ENCODE measurements at places on chromosomes 3 and 15.

DNA sequence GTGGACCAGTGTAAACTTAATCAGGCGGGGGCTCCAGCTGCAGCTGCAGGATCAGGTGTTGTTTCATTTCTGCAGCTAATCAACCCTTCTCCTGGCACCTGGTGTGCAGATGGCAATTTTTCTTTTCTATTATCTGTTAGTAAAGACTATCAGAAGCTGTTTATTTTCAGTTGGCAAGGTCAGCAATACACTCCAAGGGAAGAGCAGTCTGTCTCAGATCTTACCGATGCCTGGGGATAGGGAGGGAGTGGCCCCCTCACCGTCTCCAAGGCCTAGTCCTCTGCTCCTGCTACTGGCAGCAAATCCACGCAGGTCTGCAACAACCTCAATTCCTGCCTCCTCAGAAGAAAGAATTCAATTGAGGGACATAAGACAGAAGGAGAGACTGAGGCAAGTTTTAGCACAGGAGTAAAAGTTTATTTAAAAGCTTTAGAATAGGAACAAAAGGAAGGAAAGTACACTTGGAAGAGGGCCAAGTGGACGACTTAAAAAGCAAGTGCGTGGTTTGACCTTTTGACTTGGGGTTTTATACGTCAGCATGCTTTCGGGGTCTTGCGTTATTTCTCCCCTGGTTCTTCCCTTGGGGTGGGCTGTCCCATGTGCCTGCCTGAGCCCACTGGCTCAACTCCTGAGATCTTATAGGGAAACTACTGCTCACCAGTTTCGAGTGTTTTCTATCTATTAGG, 9.2 kb downstream of the CCRL2 start:
- DNase-seq = no peak

DNA sequence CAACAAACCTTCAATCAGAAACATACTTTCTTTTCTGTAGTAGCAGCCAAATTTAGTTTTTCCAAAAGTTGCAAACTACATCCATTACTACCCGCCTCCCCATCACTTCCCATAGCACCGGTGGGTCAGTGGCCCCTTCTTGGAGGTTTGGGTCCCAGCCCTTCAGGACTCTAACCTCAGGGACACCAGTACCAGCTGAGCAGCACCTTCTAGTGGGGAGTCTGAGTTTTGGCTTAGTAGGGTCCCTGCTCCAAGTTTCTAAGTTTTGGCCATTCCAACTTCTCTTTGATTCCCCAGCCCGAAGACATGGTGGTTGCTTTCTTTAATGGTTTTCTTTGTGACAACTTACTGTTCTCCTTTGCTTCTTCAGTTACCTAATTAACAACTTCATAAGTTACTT, 160.6 kb downstream of the ECT2 start:
- DNase-seq = no peak

DNA sequence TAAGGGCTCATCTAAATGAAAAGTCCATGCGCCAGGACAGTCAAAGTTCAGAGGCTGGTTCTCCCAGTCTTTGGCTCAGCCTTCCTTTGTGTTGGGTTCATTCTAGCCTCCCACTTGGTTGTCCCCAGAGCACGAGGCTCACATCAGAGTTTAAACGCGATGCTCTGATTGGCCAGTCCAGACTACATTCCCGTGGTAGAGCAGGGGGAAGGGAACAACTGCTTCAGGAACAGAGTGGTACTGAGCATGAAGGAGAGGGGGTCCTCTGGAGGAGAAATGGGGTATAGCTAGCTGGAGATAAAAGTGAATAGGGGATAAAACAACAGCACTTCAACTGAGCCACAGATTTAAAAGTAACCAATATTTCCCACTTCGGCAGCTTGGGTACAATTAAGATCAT, 32.2 kb downstream of the ANAPC13 start:
- no peak for DNase-seq

DNA sequence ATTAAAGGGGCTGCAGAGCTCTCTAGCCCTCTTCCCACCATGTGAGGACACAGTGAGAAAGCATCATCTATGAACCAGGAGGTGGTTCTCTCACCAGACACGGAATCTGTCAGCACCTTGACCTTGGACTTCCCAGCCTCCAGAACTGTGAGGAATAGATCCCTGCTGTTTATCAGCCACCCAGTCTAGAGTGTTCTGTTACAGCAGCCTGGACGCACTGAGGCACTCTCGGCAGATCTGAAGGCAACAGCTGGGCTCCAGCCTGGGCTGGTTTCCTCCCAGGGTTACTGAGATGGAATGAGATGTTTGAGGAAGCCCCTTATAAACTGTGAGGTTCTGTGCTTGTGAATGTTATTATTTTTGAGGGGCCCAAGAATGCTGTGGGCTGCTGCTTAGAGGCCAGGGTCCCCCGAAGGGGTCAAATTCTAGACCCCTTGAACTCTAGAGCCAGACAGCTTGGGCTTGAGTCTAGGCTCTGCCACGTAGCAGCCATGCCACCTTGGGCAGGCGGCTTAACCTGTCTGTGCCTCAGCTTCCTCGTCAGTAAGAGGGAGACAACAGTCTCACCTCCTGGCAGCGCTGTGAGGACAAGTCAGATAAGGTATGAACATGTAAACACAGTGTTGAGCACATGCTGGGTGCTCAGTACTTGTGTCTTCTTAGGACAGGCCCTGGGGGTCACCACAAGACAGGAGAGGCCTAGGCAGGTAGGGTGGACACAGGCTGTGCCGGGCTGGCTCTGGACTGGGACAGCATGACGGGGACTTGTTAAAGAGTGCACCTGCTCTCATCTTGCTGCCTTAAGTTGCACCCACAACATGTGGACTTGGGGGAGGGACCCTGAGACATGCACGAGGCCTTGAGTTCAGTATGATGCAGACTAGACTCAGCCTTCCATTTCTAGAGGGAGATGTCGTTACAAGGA, 49.2 kb downstream of the MGLL start:
- DNase-seq = no peak

DNA sequence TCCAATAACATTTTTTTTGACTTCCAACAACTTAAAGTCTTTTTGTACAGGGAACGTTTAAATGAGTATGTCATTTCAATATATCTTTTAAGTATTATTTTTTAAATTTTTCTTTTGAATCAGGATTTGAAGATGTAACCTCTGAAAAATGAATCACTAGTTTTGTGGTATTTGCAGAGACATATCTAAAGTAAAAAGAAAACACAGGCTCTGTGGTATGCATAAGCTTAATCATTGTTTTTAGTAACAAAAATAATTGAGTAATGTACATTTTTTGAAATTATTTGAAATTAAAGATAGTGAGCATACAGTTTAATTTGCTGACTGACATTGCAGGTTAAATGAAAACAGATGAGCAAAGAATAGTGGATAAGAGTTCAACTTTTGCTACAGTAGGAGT, 531.3 kb downstream of the ROBO1 start:
- DNase-seq = no peak

- no peak for DNase-seq
Measured at GRCh38 chr3:173921732-173922131, 524.2 kb downstream of the NLGN1 start.

- DNase-seq = no peak
Measured at GRCh38 chr3:131738095-131738494, 235.3 kb upstream of the MRPL3 start.

- DNase-seq = no peak
Measured at GRCh38 chr3:73018298-73018697, 21.7 kb downstream of the PPP4R2 start.

DNA sequence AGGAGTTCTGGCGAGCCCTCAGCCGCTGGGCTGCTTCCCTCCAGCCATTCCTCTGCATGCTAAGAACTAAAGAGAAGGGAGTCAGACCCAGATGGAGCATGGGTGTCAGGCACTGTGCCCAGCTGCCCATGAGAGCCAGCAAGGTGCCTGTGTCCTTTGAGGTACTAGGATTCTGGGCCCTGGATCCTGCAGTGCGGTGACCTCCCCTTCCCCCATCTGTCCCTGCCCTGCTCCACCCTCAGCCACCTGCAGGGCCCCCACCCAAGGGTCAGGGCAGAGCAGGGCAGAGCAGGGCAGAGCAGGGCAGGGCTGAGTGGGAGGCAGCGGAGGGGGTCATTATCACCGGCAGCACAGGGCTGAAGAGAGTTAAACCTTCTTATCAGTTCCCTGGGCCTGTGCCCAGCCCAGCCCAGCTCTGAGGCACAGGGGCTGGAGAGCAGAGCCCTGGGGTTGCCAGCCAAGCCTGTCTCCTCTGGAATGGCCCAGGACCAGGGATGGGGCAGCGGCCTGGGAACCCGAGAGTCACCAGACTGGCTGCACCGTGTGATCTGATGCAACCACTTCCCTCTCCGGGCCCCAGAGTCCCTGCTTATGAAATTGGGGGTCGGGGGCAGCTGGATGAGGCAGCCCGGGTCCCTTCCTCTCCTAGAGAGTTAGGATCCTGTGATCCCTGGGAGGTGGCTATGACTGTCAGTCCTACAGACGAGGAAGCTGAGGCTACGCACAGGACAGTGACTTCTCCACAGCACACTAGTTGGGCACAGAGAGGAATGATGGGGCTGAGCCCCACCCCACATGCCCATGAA, 17.3 kb downstream of the ZDHHC19 start:
- DNase-seq = no peak

DNA sequence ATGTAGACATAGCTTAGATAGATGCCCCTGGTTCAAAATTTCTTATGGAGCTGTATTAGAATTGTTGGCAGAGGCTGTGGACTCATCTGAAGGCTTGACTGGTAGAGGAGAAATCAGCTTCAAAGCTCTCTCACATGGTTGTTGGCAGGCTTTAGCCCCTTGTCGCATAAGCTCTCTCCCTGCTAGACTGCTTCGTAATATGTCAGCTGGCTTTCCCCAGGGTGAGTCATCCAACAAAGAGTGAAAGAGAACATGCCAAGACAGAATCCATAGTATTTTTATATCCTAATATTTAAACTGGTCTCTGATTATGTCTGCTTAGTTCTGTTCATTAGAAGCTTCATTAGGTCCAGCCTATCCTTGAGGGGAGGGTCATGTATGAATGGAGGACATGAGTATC, 427.4 kb upstream of the NAALADL2 start:
- DNase-seq = no peak

DNA sequence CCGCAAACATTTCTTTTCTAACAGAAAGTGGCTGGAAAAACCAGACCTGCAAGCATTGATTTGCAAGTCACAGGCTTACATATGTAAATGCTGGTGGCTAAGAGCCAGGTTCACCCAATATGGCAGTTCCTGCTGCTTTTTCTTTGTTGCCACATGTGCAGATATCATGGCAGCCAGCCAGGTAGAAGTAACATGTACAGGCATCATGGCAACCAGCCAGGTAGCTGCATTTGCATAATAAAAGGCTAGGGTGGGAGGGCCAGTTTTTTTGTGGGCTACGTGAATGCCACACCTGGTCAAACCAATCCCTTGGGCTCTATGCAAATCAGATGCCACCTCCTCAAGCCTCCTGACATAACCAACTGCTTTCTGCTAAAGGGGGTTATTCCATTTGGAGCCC, 2.8 kb upstream of the SMCO1 start:
- DNase-seq = no peak

- no peak for DNase-seq
Measured at GRCh38 chr3:71132995-71133730, 450.4 kb downstream of the FOXP1 start.

- no peak for DNase-seq
Measured at GRCh38 chr3:127069814-127070440, 87.0 kb downstream of the PLXNA1 start.

GRCh38 chr15:92018535-92019239, 165.2 kb downstream of the SLCO3A1 start:
- DNase-seq = no peak

- DNase-seq = no peak
Measured at GRCh38 chr15:58748040-58748851, 1.3 kb downstream of the ADAM10 start.

- DNase-seq = no peak
Measured at GRCh38 chr3:78871048-78871447, 896.8 kb downstream of the ROBO1 start.

Measured in HS-5 (cell line).